ENCODE measurements at places on chromosomes 16 and 17.

GRCh38 chr16:16032271-16032979, 83.0 kb downstream of the ABCC1 start:
- no peak for DNase-seq

- no peak for DNase-seq
Measured at GRCh38 chr16:55406651-55407050, 72.3 kb upstream of the MMP2 start.

DNA sequence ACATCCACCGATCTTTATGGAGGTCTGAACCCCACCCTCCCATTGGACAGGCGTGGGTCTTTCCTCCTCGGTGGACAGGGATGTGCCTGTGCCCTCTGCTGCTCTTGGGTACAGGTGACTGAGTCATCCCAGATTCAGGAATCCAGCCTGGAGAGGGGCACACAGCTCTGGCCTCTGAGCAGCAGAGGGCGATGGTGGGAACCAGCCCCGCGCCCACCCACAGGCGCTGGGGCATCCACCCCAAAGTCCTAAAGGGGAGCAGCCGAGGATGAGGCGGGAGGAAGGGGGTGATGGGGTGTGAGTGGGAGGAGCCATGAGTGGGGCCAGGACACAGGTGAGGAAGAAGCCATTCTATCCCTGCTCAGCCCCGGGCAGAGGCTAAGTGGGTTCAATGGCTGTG, 35.0 kb downstream of the ENGASE start:
- DNase-seq: no peak

GRCh38 chr17:68011199-68011665, 15.0 kb upstream of the C17orf58 start:
- no peak for DNase-seq

DNA sequence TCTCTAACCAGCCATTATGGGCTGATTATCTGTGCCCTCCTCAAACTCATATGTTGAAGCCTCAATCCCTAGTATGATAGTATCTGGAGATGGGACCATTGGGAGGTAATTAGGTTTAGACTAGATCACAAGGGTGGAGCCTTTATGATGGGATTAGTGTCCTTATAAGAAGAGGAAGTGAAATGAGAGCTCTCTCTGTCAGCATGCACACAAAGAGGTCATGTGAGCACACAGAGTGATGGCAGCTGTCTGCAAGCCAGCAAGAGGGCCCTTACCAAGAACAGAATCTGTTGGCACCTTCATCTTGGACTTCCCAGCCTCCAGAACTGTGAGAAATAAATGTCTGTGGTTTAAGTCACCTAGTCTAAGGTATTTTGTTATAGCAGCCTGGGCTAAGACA, 101.9 kb downstream of the PCTP start:
- DNase-seq: no peak

DNA sequence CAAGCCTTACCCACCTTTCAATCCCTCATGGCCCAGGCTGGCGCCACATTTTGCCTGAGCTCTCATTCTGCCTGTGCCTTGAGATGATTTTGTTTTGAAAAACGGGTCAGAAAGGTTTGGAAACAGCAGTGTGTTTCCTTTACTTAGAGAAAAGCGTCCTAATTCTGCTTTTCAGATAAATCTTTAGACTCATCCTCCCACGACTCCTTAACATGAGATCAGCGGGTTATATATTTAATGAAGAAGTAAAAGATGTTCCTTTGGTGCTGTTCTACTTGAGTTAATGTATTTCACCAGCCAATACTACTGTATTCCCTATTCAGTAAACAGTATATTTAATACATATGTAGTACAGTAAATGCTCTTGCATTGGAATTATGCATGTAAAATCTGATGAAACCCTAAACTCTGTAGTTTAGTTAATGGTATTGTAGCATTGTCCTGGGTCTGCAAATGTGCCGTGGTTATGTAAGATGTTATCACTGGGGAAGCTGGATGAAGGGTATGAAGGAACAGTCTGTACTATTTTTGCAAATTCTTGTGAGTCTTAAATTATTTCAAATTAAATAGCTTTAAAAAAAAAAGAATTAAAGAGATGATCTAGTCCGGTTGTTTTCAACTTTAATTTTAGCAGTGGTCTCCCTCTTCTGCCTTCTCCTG, 199.4 kb upstream of the CACNG5 start:
- no peak for DNase-seq

GRCh38 chr16:55367301-55367811, 43.4 kb downstream of the IRX6 start:
- DNase-seq: no peak

DNA sequence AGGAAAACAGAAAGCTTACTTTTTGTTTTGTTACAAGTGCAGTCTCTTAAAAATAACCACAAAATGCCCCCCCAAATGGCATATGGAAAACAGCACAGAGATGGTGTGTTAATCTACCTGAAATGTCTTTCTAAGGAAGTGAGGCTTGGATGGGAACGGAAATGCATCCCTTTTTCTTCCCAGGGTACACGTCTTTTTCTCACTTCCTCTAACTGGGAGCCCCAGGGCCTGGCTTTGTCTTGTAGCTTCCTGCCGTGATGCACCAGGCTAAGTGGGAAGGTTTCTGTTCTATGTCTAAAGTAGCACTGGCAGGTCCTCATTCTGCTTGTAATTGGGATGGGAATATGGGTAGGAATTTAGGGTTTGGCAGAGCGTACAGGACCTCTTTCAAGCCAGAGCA, 52.5 kb upstream of the CACNG3 start:
- no peak for DNase-seq

DNA sequence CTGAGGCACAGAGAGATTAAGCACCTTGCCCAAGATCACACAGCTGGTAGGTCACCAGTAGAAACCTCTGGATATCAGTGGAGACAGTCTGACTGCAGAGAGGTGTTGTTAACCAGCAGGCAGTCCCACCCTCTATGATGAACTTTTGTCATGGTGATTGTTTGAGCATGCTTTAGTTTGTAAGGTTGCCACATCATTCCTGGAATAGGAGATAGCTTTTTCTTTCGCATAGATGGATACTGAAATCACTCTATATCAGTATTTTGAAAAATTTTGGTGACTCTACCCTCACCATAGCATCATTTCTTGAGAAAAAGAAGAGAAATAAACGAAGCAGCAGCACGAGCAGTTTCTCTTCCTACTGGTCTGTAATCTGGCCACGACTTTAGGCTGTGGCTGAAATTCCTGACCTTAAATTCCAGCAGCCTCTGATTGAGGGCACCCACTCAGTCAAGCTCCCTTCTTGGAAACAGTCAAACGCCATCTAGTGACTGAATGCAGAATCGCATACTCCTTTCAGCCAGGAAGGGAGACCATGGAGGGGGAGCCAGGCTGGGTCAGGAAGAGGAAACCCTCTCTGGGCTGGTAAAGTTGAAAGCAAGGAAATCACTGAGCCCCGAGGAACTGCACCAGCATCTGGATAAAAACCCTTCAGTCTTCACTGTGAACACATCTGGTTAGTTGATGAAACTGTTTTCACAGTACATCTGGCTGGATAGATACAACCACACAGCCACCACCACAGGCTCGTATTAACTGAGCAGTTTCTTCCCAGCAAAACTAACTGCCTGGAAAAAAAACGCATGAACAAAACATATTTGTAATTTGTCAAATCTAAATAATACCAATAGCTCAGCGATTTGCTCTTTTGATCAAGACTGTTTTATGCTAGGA, 108.5 kb upstream of the XYLT1 start:
- no peak for DNase-seq

DNA sequence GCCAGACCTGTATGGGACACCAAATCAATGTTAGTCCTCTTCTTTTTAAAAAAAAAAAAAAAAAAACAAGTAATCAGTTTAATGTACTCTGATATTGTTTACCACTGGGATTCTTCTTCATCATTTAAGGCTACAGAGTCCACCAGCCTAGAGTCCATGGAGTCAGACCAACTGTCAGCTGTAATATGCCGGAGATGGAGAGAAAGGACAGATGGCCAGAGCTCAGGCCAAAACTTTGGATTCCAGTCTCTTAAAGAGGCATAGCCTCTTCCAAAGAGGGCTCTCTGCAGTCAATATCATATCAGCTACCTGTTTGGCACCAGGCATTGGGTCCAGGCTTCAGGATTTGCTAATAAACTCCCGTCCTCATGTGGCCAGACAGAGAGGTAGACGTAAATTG, 469.6 kb upstream of the HSBP1 start:
- no peak for DNase-seq

- no peak for DNase-seq
Measured at GRCh38 chr16:11799509-11800381, 2.7 kb upstream of the ZC3H7A start.

DNA sequence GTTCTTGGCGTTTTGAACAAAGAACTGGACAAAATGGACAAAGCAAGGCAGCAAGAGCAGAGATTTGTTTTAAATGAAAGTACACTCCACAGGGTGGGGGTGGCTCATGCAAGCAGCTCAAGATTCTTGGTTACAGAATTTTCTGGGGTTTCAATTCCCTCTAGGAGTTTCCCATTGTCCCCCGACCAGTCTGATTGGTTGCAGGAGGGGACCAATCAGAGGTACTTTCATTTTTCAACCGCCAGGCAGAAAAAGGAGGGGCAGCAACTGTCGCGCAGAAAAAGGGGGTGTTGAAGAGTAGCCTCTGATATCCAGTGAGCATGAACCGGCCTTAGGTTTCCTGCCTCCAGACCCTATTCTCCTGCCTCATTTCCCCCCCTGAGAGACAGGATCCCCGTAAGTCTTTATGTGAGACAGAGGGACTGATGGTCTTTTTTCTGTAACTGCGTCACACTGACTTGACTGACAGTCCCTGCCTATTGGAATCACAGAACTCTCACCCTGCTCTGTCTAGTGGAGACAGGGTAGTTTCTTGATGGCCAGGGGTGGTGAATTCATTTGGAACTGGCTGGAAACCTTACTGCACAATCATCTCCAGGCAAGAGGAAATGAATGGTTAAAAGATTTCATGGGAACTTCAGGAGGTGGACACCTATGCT, 59.4 kb upstream of the ALOX12 start:
- no peak for DNase-seq

GRCh38 chr16:2720064-2720457, at the start of gene PRSS27:
PRSS27 (minus strand) TSS chr16:2720224; CDS start chr16:2720160, 64 bp downstream.
- no peak for DNase-seq

DNA sequence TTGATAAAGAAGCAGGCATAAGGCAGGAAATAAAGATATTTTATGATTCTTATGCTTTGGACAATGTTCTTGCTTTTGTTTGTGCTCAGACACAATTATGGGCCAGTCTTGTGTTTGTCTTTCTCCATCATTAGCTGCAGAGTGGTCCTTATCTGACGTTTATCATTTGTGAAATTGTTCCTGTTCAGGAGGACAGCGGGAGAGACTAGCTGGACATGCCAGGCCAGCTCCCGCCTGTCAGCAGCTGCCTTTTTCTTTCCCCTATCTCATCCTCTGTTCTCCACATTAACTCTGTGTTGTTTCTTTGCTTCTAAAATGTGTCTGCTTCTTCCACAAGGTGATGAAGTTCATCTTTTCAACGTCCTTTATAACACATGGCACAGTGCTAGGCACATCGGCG, 333.5 kb downstream of the NPIPA8 start:
- DNase-seq: no peak

GRCh38 chr17:8152112-8152775, at the start of gene PER1:
PER1 (minus strand) TSS chr17:8152404; CDS start chr17:8150706, 1,698 bp downstream.
- peak; percentile 82 for DNase-seq

- DNase-seq: no peak
Measured at GRCh38 chr17:75531721-75532072, 6.2 kb downstream of the LLGL2 start.

DNA sequence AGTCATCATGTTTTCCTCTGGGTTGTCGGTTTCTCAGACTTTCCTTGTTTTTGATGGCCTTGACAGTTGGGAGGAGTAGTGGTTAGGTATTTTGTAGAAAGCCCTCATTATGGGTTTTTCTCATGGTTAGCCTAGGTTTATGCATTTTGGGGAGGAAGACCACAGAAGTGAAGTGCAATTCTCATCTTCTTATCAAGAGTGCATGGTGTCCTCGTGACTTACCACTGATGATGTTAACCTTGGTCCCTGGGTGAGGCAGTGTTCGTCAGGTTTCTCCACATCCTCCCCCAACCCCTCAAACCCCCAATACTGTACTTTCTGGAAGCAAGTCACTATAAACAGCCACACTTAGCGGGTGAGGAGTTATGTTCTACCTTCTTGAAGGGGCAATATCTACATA, 42.3 kb downstream of the BPTF start:
- DNase-seq: no peak

DNA sequence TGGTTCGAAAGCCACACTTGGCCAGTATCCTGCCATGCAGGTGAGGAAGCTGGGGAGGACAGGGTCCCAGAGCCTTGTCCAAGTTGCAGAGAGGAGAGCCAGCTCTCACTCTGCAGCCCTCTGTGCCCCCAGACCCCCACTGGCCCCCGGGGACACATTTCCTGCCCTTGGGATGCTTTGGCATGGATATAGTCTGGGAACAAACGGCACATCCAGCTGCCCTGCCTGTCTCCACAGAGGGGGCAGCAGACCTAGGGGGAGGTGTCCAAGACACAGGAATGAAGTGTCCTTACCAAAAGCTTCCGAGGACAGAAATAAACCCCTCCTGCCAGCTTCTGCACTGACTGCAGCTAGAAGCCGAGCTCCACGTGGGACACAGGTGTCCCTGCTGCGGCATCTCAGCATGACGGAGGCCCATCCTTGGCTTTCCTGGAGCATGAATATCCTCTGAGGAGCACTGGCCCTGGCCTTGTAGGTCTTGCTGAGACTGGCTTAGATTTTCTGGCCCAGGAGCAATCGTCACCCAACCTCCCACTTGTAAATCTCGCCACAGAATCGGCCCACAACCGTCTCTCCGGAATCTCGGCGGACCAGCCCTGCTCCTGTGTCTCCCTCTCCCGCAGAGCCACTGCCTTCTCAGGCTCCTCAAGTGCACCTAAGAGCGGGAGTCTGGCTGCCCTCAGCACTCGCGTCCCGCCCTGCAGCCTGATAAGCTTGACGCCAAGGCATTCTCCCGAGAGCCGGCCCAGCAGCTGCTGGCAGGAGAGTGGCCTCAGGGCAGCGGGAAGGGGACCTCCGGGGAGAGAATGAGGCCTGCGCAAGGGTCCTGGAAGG, 1.1 kb upstream of the CAPN15 start:
- no peak for DNase-seq

DNA sequence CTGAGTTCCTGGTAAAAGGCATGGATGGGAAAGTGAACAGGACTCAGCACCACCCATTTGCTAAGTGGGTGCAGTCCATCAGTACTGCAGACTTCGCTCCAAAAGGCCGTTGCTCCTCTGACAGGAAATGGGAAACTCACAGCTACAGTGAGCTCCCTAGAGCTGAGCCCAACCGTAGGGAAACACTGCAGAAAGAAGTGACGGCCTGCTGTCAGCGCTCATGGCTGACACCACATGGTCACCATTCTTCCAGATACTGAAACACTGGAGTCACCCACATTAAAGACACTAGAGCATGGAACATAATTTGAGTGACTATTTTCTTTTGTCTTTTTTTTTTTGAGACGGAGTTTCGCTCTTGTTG, 31.9 kb downstream of the UBE2O start:
- no peak for DNase-seq

DNA sequence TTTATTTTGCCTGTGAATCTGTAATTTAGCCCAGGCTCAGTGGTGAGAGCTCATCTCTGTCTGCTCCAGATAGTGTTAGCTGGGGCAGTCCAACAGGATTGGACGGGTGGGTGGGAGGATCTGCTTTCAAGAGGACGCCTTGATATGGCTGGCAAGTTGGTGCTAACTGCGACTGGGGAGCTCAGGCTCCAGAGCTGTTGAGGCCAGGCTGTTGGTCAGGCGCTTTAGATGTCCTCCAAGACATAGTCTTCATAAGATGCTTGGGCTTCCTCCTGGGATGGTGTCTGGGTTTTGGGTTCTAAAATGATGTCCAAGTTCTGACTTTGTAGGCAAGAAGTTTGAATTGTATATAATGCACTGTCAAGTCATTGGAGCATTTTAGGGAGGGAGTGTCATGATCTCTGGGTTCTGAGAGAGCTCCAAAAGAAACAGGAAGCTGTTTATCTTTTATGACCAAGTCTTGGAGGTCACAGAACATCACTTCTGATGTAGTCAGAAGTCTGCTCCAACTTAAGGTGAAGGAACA, 12.8 kb upstream of the PCTP start:
- no peak for DNase-seq
